Urinary bladder (tissue), 4 donors: ENCODE measurements at places on chromosomes 5 and 9. TPM values are rescaled to one million over a fixed set of nuclear protein-coding genes. Genes with fewer than 3 reads are reported as not detected.
A peak's percentile ranks its signal among the peaks of the same experiment; 100 is the strongest.

The ATP6V1G1 gene
- total RNA-seq, result 127 TPM

The PCDHGA6 gene
- total RNA-seq, result 9.6 TPM

The SLC6A7 gene
- not detected for total RNA-seq

GRCh38 chr5:81420039-81420667, 26.2 kb upstream of the ACOT12 start:
- DNase-seq, result no peak

- DNase-seq, result no peak
These were observed 162.1 kb downstream of the SMC2 start for GRCh38 chr9:104256031-104256695.

- DNase-seq, result no peak
These were observed 164.4 kb downstream of the SEMA5A start for GRCh38 chr5:9381464-9381863.

GRCh38 chr5:33244441-33245150, 196.2 kb upstream of the TARS1 start:
- no peak for DNase-seq

GRCh38 chr5:135364421-135365262, 34.4 kb downstream of the MACROH2A1 start:
- DNase-seq, result peak; percentile 41

- no peak for DNase-seq
These were observed 39.2 kb downstream of the YIPF5 start for GRCh38 chr5:144131261-144131660.

- no peak for DNase-seq
These were observed 155.6 kb upstream of the VLDLR start for GRCh38 chr9:2465921-2466460.

- no peak for DNase-seq
These were observed 27.2 kb downstream of the NDUFAF2 start for GRCh38 chr5:60972231-60972630.

DNA sequence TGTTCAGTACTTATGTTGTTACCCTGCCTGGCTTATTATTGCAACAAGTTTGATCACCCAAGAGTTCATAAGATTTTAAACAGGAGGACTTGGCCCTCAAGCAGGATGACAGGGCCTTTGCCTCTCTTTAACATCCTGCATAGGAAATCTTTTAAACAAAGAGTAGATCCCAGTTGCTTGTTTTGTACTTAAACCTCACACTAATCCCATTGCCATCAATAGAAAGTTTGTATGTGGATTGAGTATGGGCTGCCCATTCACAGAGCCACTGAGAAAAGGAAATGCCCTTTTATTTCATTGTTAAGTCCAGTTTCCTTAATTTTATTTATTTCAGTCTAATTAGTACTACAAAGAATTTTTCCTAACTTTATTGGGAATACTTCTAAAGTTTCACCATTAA, 52.2 kb upstream of the FGF10 start:
- no peak for DNase-seq

- DNase-seq, result no peak
These were observed 110.1 kb downstream of the HACD4 start for GRCh38 chr9:20921362-20921761.

DNA sequence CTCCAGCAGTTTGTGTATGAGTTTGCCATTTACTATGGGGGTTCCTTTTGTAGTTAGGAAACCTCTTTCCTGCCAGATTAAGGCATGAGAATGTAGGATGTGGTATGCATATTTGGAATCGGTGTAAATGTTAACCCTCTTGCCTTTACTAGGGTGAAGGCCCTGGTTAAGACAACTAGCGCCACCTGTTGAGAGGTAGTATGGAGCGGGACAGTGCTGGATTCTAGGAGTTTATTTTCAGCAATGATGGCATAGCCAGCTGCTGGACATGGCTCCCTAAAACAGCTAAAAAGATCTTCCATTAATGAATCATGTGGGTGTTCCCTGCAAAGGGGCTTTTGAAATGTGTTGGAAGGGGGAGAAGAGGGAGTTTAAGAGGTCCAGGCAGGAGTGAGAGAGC, 30.7 kb upstream of the GPX3 start:
- no peak for DNase-seq
